Activated T-cell treated with anti-CD3 and anti-CD28 coated beads, Interleukin-2, amount 50 U/mL, for 24 hours (primary cell): ENCODE measurements at places on chromosomes 1 and 21.

GRCh38 chr1:165355139-165355976, 1.2 kb downstream of the LMX1A start:
- no peak for DNase-seq

GRCh38 chr1:41539418-41539805, 54.9 kb upstream of the EDN2 start:
- DNase-seq = peak; percentile 18

DNA sequence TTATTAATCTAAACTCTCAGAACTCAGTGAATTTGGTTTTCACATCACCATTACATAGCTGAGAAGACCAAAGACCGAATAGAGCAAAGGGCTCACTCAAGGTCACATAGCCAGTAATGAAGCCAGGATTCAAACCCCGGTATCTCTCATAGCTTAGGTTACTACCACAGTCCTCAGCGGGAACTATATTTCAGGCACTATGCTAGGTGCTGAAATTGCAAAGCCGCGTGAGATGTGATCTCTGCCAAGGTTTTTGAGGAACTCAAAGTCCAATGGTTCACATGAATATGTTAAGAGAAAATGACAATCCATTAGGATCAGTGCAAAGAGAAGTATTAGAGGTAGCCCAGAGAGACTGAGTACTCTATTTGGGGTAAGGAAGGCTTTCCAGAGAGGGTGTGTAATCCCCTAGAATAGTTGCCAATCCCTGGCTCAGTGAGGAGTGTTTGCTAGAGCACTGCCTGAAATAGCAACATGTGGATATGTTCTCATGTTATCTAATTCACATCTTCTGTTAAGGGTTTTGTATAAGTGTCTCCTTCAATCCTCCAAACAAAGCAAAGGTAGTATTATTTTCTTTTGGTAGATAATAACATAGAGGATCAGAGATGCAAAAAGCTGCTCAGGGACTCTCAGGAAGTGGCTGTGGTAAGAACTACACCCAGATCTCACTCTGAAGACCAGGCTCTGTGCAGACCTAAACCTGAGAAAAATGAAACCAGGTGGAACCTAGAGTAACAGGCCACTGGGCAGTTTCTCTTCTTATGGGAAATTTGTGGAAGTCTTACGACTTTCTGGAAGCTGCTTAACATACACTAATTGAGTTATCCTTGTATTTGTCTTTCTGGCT, 93.1 kb upstream of the C8B start:
- DNase-seq = no peak

GRCh38 chr1:13605159-13605558, 21.5 kb downstream of the PDPN start:
- no peak for DNase-seq

DNA sequence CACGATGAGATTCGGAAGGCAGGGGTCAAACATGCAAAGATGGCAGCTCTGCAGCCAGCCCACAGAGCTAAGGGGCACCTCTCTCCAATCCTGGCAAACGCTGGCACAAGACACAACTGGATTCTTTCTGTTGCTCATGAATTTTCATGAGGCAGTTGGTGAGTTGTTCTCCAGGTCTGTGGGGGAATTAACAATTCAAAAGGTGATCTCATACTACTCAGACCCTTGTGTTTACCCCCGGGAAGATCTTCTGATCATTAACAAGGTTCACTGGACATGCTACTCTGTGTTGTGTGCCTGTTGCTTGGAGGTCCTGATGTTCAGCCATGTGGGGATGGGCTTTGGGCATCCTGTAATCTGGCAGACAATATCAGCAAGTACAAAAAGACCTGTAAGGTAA, 128.9 kb downstream of the HHAT start:
- no peak for DNase-seq

GRCh38 chr1:162019006-162019405, 4.7 kb downstream of the OLFML2B start:
- no peak for DNase-seq

DNA sequence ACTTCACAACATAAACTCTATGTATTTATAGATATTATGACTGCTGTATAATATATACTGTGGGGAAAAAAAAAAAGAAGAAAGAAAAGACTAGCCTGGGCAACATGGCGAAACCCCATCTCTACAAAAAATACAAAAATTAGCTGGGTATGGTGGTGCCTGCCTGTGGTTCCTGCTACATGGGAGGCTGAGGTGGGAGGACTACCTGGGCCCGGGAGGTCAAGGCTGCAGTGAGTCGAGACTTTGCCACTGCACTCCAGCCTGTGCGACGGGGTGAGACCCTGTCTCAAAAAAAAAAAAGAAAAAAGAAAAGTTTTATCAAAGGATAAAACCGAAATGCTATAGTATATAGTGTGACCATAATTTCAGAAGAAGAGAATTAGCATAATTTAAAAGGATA, 2.7 kb downstream of the EXOC8 start:
- no peak for DNase-seq

DNA sequence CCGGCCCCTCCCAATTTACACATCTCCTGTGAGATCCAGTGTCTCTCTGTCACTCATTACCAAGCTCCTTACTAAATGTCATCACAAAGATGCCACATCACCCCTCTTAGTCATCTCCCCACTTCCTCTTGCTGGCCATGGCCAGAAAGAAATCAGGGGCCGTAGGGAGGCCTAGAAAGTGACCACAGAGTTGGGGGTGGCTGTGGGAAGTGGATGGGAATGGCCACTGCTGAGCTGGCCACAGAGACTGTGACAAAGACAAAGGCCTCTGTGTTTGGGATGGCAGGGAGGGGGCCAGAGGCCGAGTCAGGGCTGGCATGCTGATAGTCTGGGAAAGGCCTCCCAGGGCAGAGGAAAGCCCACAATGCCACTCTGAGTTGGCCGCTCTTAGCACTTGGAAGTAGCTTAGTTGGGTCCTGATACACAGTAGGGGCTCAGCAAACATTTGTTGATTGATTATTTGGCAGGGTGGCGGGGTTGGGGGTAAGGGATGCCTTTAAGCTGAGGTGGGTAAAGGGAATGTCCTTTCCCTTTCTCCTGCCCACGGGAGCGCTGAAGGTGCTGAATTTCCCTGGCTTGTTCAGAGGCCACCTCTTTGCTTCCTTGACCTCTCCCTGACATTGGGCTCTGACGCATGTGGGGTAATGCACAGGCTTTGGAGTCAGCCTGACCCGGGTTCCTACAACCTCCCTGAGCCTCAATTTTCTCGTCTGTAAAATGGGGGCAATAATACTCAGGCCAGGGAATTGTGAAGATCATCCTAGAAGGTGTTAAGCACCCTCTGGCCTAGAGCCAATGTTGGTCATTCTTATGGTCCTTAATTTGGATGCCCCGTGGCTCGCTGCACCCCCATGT, 13.2 kb downstream of the NAV1 start:
- DNase-seq = no peak
